ENCODE measurements at places on chromosomes 7 and 10.
A peak's percentile ranks its signal among the peaks of the same experiment; 100 is the strongest.

- no peak for DNase-seq
These were observed 303.2 kb downstream of the EXOC4 start for GRCh38 chr7:133556048-133556447.

DNA sequence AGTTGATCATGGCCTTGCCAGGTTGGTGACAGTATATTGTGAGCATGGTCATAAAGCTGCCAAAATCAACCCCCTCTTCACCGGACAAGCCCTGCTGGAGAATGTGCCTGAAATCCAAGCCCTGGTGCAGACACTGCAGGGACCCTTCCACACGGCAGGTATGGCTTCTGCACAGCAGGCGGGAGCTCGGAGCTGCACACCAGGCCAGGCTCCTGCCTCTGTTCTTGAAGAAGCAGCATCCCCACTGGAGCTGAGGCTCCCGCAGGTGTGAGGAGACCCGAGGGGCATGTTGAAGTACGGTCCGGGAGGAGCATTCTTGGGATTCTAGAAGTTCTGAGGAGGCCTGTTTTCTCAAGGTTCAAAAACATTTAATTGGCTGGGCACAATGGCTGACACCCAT, 12.7 kb downstream of the DHTKD1 start:
- DNase-seq = no peak

DNA sequence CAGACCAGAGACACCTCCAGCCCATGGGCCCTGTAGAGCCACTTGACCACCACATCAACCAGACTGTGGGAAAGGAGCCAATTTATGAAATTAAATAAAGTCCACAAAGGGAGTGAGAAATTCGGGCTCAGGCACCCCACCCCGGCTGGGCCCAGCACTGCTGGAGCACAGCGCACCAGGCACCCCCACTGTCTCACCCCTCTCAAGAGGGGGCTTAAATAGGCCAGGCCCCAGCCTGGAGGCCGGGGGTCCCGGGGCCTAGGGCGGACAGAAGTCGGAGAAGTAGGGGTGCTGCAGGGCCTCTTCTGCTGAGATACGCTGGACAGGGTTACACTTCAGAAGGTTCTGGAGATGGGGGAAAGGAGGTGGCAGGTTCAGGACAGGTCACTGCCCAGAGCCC, 3.9 kb downstream of the CDK5 start:
- no peak for DNase-seq

- no peak for DNase-seq
These were observed 200.9 kb downstream of the AUTS2 start for GRCh38 chr7:69799048-69799697.

GRCh38 chr7:80018941-80019808, 115.5 kb upstream of the GNAI1 start:
- DNase-seq = peak; percentile 68

DNA sequence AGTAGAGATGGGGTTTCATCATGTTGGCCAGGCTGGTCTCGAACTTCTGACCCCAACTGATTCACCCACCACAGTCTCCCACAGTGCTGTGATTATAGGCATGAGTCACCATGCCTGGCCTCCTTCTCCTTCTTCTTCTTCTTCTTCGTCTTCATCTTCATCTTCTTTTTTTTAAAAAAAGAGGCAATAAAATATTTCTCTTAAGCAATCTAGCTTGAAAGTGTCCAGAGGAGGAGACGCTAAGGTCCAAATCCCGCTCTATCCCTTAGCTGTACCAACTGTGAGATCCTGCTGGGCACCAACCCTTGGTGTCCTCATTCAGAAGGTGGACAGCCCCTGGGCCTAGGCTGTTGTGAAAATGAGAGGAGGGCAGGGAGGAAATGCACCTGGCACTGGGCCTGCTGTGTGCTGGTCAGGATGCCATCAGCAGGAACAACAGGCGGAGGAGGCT, 13.9 kb upstream of the PSAP start:
- DNase-seq = no peak

GRCh38 chr10:86671419-86671818, 3.1 kb downstream of the LDB3 start:
- no peak for DNase-seq

- no peak for DNase-seq
These were observed 1.2 kb downstream of the LGI1 start for GRCh38 chr10:93758891-93759410.

DNA sequence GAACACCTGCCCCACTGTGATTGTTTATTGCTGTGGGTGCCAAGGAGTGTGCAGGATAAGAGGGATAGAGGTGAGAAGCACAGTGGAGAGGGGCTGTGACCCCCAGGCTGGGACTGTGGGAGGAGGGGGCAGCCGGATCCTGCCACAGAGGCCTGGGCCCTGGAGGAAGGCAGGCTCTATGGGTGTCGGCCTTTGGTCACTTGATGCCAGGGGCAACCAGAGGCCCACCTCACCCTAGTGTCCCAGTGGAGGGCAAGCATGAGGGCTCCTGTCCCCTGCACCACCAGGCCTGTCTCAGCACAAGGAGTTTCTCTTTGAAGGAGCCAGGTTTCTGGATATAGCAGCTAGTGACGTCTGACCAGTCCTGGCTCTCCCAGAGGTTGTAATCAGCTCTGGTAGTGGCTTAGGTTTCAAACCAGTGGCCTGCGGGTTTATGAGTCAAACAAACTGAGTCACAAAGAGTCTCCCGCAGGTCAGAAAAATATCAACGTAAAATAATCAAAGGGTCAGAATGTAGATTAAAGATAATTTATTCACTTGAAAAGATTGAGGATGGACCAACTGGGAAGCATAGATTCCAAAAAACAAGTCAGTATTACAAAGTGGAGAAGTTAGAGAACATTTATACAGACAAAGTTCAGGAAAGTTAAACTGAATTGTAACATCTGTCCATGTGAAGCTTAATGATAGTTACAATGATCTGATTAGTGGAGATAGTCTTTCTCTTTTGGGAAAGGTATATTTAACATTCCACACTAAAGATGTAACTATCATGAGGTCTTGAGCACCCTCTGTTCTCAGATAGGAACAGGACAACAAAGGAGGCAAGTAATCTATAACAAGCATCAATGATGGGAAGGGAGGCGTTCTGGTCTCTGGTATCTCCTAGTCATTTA, 37.2 kb upstream of the ZNF488 start:
- no peak for DNase-seq

- no peak for DNase-seq
These were observed 249.6 kb downstream of the VTI1A start for GRCh38 chr10:112696592-112696991.

DNA sequence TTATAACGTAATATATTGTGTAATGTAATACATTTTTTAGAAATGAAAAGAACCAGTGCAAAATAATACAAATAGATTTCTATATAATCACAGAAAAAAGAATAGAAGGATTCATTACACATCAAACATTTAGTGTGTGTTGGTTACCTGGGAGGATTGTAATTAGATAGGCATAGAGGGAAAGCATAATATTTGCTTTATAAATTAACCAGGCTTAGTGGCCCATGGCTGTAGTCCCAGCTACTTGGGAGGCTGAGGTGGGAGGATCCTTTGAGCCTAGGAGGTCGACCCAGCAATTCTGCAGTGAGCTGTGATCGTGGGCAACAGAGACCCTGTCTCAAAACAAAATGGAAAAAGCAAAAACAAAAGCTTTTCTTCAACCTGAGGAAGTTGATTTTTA, 5.0 kb upstream of the CNOT4 start:
- DNase-seq = no peak

GRCh38 chr10:16828114-16828568, 10.9 kb upstream of the RSU1 start:
- DNase-seq = peak; percentile 76

DNA sequence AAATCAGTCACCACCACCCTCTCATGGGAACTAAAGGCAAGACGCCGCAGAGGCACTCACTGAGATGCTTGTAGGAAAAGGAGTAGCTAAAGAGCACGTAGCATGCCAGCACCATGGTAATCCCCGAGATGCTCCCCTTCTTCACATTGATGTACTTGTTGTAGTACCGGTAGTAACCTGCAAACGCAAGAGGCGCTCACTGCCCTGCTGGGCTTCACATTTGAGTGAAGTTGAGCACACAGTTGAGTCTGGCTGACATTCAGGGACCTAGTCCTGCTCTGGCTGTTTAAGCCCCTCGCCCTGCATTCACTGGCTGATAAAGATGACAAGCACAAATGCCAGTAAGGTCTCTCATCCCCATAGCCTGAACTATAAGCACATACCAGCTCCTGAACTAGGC, 6.9 kb downstream of the ATP5MF start:
- no peak for DNase-seq

DNA sequence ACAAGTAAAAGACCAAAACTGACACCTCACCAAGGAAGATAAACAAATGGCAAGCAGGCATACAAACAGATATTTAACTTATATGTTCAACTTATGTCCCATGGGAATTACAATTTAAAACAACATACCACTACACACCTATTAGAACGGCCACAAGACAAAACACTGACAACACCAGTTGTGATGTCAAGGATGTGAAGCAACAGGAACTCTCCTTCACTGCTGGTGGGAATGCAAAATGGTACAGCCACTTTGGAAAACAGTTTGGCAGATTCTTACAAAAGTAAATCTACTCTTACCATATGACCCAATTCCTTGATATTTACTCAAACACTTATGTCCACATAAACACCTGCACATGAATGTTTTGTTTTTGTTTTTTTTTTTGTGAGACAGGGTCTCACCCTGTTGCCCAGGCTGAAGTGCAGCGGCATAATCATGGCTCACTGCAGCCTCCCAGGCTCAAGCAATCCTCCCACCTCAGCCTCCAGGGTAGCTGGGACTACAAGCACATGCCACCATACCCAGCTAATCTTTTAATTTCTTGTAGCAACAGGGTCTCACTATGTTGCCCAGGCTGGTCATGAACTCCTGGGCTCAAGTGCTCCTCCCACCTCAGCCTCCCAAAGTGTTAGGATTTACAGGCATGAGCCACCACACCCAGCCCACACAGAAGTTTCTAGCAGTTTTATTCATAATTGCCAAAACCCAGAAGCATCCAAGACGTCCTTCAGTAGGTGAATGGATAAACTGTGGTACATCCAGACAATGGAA, 27.3 kb downstream of the HERC4 start:
- no peak for DNase-seq

DNA sequence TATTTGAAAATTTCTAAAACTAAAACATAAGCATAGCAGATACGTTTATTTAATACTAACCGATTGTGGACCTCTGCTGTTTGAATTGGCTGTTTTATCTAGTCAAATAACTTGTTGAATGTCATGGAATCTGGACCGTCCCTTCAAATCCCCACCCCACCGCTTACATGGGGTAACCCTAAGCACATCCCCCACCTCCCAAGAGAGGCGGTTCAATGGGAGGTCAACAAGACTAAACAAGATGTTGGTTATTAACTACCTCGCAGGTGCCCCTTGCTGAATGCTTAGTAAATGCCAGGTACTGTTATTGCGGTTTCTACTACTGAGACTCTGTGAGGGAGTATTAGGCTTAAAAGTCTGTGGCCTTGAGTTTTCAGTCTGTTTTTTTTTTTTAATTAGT, 70.9 kb downstream of the DAGLB start:
- DNase-seq = no peak

GRCh38 chr7:138563808-138564207, 103.7 kb downstream of the TRIM24 start:
- no peak for DNase-seq

DNA sequence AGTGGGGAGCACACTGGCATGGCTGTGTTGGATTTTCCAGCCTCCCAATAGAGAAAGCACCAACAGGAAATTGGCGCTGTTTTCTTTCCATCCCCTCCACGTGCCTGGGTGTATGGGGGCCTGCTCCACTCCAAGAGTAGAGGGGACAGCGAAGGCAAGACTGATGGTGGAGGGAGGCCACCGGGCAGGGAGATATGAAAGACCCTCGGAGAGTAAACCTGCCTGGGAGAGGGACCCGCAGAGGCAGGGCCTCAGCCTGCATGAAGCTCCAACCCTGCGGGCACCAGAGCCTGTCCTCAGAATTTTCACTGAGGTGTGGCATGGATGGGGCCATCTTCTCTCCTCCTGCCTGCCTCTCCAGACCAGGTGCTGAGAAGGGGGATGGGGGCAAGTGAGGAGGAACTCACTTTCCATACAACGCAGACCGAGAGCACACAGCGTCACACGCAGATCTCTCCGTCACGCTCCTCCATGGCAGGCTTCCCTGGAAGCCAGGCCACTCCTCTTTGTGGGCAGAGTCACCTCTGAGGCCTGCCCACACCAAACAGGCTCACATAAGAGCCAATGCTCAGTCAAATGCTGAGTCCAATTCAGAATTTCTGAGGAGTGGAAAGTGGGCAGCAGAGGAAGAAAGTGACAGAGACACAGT, 18.8 kb downstream of the ANXA11 start:
- no peak for DNase-seq

- peak; percentile 81 for DNase-seq
These were observed 559 bp downstream of the TRA2A start for GRCh38 chr7:23531050-23531793.

- DNase-seq = no peak
These were observed 69.0 kb downstream of the CASD1 start for GRCh38 chr7:94578614-94579013.

- peak; percentile 47 for DNase-seq
These were observed 34.5 kb downstream of the PPIF start for GRCh38 chr10:79381804-79382221.

GRCh38 chr7:27739301-27739908, 557 bp upstream of the TAX1BP1 start:
- DNase-seq = no peak

DNA sequence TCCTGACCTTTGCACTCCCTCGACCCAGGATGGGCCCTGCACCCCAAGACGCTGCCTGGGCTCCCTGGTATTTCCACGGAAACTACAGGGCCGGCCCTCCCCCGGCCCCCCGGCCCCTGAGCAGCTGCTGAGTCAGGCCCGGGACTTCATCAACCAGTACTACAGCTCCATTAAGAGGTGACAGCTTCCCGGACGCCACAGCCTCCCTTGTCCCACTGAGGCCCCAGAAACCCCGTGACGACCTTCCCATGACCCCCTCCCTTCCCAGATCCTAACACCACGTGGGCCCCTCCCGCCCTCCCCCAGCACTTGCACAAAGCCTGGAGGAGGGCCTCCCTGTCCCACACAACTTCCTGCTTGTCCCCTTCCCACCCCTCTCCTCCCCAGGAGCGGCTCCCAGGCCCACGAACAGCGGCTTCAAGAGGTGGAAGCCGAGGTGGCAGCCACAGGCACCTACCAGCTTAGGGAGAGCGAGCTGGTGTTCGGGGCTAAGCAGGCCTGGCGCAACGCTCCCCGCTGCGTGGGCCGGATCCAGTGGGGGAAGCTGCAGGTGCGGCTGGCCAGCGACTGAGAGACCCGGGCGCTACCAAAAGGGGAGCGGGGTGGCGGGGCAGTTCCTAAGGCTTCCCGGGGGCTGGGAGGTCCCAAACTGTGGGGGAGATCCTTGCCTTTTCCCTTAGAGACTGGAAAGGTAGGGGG, 5.7 kb downstream of the NOS3 start:
- no peak for DNase-seq

DNA sequence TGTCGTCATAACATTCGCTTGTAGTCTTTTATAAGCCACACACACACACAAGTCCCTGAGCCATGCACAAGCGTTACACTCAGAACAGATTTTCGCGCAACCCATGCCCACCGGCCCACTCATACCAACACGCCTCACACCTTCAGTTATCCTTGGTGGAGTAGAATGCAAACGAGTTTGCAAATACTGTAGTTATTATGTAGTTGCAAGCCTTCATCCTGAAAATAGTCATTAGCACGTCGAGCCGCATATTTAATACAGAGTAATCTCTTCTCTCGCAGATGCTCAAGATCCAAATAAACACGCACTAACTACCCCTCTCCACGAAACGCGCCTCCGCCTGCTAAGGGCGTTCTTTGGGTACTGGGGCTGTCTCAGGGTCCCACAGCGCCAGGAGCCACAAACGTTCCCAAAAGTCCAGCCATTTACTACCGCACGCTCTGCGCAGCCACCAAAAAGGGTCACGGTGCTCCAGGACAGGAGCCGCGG, 1.8 kb downstream of the NKX2-3 start:
- DNase-seq = no peak
